ENCODE measurements at places on chromosomes 1 and 21. TPM values are rescaled to one million over a fixed set of nuclear protein-coding genes. Genes with fewer than 3 reads are reported as not detected.

GRCh38 chr1:162007466-162007865, 16.2 kb downstream of the OLFML2B start:
- DNase-seq, result no peak

GRCh38 chr21:34201001-34201400, 127.6 kb downstream of the MRPS6 start:
- no peak for DNase-seq

Gene PDC
- total RNA-seq, result not detected

- DNase-seq, result no peak
Observed at GRCh38 chr1:8589571-8589970, 227.9 kb downstream of the RERE start.

GRCh38 chr1:157785248-157785647, 8.3 kb upstream of the FCRL2 start:
- no peak for DNase-seq

- no peak for DNase-seq
Observed at GRCh38 chr21:46634966-46635323, 529 bp upstream of the PRMT2 start.

DNA sequence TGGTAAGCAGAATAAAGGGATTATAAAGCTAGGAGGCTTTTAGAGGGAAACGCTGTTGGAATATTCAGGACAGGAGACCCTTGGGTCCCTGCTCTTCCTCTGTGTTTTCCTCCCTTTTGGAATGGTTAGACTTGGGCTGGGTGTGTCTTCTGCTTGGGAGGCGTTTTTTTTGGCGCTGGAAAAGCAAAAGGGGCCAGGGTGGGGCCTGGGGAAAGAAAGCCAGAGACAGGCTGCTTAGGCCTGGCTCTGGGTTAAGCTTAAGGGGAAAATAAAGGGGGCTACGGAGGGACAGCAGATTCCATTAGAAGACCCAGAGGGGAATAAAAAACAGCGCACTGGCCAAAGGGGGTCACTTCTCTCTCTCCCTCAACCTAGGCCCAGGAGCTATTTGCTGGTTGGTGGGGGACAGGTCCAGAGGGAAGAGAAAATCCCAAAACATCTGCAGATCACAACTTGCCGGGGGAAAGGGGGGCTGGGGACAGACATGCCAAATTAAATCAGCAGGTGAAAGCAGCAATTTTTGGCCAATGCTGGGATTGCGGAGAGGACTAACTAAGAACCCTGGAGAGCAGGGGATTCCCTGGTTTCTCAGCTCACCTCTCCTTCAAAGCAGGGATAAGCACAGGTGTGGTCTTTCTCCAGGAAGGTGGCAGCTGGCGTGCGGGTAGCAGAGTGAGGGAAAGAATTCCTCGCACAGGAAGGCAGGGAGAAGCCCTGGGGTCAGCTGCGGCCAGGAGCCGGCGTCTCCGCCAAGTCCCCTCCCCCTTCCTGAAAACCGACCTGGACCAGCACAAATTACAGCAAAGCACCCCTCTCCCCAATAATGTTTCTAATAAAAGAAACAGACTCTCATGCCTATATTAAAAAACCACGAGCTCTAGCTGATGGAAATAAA, 82.2 kb upstream of the AK4 start:
- DNase-seq, result peak; percentile 65

Measured in upper lobe of left lung (tissue), 6 donors.